ENCODE measurements at places on chromosomes 2 and 18.

DNA sequence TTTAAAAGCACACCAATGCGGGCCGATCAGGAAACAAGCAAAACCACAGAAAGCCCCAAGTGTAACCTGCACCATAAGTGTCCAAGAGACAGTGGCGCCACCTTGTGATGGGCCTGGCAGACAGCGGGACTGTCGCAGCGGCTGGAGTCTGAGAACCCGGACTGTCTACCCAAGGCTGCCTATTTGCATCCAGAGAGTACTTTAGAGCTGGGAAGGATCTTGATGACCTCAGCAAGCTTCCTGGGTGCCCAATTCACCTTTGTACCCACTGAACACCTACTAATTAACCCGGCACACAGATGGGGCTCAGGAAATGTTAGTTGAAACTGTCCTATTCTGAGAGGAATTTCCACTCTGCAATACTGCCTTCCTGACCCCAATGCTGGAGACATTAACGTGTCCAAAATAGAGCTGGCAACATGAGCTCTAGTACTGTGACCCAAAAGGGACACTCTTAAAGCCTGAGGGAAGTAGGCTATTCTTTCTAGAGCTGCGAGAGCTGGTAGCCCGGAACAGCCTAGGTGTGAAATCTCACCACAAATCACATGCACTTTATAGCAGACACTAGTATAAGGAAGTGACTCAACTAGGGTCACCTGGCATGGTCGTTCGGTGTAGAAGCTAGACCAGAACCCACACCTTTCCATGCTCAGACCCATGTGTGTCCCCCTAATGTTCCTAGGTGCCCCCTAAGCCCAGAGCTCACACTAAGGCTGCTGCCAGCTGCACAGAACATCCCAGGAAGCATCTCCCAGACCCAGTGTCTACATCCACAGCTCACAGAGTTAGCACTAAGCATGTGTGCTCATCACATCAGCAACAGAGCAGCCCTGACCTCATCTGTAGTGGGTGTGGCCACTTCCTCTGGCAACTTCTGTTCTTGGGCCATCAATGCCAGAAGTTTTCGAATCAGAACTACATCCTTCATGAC, 25.4 kb downstream of the POLR1A start:
- peak; percentile 72 for DNase-seq

GRCh38 chr2:7621018-7621814, 704.0 kb downstream of the RNF144A start:
- peak; percentile 9 for DNase-seq

- DNase-seq, result no peak
Measured at GRCh38 chr2:161063946-161064306, 96.3 kb upstream of the TANK start.

DNA sequence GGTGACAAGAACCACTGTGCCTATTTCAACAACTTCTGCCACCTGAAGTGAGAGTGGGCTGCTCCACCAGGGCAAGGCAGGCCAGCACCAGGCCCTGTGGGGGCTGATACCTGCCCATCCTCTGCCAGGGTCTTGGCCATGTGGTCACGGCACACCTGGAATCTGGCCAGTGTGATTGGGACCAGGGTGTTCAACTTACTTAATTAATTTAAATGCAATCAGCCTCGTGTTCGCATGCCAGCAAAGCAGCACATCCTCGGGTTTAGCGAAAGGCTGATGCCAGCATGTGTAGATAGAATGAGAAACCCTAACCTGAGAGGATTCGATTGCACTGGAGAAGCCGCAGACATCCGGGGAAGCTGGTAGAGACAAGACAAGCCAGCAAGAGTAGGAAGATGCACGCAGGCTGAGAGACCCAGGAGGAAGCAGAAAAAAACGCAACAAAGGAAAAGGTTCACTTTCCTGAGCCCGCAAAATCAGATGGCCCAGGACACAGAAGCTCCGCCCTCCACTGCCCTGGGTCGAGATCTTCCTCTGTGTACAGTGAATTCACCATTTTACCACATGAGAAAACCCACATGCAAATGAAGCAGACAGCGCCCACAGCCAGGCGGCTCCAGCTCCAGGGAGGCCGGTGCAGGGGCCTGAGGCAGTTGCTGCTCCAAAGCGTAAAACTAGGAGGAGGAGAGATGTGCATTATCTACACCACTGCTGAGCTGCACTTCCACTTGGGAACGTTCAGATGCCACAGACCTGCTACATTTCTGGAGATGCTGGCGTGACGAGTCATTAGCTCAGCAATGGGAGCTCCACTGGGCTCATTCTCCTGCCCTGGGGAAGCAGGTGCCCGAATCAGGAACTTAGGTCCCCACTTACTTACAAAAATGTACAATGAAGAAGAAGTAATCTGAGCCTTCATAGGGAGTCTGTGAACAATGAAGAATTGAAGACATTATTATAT, 92.1 kb downstream of the TMEM18 start:
- no peak for DNase-seq

DNA sequence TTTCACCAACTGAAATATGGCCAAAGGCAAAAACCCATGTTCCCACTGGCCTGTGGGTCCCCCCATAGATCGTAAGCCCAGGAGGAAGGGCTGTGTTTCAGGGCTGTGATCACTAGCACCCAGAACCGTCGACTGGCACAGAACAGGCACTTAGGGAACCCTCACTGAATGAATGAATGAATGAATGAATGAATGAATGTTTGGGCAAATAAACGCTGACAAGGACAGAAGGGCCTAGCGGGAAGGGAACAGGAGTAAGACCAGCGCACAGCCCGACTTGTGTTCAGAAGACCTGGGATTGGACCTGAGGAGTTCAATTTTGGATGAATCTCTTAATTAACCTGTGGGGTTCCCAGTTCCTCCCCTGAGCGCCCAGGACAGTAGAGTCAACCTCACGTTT, 76.2 kb downstream of the TPO start:
- DNase-seq, result no peak

DNA sequence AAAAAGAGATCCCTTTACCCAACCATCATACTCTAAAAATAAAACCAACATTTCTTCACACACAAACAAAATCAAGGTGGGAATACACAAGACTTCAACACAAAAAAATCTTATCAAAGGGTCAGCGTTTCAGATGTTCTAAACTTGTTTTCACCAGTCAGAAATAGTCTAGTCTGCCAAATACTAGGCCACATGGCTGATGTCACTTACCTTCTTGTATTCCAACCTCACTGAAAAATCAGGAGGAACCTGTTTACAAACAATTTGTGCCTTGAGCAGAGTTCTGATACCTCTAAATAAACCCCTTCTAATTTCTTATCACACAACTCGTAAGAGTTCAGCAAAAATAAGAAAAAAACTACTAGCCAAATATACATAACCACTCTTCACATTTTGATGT, 20.1 kb downstream of the FEZ2 start:
- no peak for DNase-seq

DNA sequence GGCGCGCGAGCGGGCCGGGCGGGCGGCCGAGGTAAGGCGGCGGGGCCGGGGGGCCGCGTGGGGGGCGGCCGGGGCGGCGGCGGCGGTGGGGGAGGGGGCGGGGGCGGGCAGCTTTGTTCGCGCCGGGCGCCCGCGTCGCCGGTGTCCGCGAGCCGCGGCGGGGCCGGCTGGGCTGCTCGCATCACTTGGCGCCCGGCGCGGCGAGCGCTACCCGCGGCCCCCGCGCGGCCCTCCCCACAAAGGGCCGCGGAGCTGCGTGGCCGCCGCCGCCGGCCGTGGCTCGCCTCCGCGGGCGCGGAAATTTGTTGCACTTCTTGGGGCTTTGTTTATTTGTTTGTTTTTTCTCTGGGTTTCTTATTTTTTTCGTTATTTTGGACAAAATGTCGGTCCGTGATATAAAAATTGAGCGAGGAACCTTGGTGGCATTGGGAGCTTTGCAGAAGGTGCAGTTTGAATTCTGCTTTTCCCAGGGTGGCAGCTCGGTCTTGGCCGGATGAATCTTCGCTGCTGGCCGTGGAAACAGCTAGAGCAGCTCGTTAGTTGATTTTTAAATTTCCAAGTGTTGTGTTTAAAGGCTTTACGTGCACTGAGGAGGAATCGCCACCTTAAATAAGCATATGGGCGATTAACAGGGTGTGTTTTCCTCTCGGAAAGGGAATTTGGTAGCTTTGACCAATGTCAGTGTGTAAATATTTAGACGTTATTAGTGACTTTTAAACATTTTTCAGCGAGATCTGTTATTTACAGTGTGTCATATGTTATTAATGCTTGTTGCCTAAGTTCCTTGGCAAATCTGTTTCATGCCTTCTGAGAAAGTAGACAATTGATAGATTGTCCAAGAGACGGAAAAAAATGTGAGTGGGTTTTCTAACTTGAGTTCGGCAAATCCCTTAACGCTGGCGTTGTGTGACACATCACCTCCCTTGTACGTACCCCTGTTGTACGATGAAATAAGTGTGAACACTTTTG, 822 bp downstream of the UBE2E3 start:
- peak; percentile 26 for DNase-seq
